H1 (cell line): ENCODE measurements at places on chromosomes 7 and 10. TPM values are rescaled to one million over a fixed set of nuclear protein-coding genes. Genes with fewer than 3 reads are reported as not detected.

GRCh38 chr10:47401874-47402640 lies 18.0 kb upstream of the ZNF488 start:
- no peaks in the 10 kb centered on the region for H3K27me3 ChIP-seq
- H3K27ac ChIP-seq = no peak overlapping the region
- H3K4me1 ChIP-seq = peaks cover 17% of the 10 kb centered on the region
- DNase-seq = no peak
- no peaks in the 10 kb centered on the region for H3K36me3 ChIP-seq

CHAT gene
- total RNA-seq = not detected in 2 replicates

MYOZ1 gene
- 2.6 and 2.7 TPM in 2 replicates for total RNA-seq

CRYGN gene
- total RNA-seq = 1.0 and 1.6 TPM in 2 replicates

SUN3 gene
- not detected in 2 replicates for total RNA-seq

CHST15 gene
- total RNA-seq = 9.1 and 9.4 TPM in 2 replicates
